Effector memory CD4-positive, alpha-beta T cell (primary cell): ENCODE measurements at places on chromosomes 5 and 9.

DNA sequence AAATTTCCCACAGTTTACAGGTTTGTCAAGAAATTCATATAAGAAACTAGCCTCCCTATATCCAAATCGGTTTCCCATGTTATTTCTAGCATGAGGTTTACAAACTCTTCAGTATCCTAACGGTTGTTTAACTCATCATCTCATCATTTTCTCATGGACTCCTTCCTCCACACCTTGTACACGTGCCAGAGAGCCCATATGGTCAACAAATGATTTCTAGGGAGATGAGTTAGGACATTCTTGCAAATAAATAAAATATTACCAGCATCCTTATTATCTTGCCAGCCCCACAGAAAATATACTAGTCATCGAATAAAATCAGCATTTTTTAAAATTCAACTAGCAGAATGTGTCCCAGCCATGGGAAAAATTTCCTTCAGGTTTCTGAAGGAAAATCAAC lies 285.2 kb downstream of the EBF1 start:
- DNase-seq: no peak

DNA sequence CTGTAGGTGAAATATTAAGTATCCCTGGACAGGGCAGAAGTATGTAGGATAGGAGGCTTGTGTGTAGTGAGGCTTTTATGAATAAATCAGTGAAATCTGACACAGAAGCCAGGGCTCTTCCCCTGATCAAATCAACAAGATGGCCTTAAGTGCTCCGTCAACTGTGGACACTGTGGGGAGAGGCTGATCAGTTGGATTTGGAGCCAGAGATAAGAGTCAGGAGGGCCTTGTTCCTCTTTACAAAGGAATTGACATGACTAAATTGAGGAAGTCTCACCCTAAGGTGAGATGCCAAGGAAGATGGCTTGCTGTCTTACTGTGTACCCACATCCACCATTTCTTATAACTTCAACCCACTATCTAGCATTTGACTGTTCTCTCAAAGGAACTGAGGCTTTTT lies 91.6 kb upstream of the PRRC1 start:
- DNase-seq: no peak

DNA sequence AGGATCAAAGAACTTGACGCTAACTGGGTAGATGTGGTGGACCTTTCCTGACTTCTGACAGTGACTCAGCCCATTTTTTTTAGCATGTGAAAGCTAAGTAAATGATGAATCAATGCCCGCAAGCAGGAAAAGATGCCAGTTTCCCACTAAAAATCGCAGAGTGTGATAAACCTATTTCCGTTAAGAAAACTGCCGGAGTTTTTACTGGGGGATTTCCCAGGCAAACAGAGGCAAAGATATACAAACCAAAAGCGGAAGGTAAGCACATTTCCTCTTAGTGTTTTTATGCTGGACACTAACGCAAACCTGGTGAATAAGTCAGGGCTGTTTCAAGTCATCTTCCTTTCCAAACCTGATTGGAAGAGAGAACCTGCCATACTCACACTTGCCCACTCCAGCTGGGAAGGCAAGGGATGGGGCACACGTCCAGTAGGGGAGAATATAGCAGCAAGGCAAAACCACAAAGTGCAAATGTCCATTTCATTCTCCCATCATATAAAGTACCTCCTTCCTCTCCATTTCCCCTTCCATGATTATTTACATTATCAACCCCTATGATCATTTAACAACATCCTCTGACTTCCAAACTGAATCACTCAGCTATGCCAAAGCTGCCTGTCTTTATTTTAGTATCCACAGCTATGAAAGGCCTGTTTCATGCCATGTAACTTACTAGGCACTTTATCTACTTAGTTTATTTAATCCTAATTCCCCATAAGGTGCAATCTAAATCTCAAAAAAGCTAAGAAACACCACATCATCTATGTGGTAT lies 349.7 kb upstream of the RFX3 start:
- DNase-seq: no peak

- no peak for DNase-seq
Observed at GRCh38 chr5:56190497-56190896, 42.6 kb downstream of the ANKRD55 start.

DNA sequence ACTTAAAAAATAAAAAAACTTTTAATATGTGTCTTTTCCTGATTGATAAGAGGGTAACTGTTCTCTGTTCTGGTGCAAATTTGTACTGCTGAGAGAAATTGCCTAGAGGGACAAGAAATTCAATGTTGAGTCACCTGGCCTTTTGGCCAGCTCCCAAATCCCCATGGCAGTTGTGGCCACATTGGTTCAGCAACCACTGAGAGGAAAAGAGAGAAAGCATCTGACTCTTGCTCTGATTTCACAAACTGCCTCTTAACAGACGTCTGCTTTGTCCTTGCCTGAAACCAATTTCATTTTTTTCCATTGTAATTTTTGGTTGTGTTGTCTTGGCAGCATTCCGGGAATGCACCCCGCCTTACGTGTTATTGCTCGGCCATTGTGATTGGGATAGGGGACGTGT lies 42.4 kb downstream of the NTRK2 start:
- DNase-seq: no peak

GRCh38 chr5:57179262-57180200 lies 5.7 kb downstream of the GPBP1 start:
- DNase-seq: no peak

DNA sequence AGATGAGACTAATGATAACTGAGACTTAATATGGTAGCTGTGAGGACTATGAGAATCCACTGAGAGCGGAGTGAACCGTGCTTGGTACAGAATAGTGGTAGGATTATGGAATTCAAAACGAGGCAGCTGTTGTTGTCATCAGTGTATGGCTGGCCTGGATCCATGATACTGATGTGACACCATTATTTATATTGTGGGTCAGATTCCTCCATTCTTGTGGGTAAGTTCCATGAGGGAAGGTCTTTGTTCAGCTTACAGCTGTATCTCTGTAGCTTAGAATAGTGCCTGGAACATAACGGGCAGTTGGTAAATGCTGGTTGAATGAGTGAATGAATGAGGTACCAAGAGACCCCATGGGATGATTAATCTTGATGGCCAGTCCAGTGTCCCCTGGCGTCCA lies 61.8 kb downstream of the ACER2 start:
- DNase-seq: no peak

DNA sequence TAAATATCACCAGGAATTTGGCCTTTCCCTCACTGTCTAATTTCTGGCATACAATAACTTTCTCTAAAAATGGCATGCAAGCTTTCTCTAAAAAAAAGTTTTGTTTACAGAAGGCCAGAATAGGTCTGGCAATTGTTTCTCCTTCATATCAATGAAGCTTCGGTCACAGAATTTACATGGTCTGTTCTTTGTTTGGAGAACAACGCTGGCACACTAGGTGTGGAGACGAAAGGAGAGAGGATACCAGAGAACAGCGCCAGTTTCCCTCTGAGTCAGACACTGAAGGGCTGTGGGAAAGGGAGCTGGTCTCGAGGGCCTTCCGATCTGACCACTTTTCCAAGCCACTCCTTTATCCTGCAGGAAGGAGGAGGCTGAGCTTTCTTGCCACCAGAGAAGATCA lies 60.1 kb upstream of the ITGA1 start:
- no peak for DNase-seq

DNA sequence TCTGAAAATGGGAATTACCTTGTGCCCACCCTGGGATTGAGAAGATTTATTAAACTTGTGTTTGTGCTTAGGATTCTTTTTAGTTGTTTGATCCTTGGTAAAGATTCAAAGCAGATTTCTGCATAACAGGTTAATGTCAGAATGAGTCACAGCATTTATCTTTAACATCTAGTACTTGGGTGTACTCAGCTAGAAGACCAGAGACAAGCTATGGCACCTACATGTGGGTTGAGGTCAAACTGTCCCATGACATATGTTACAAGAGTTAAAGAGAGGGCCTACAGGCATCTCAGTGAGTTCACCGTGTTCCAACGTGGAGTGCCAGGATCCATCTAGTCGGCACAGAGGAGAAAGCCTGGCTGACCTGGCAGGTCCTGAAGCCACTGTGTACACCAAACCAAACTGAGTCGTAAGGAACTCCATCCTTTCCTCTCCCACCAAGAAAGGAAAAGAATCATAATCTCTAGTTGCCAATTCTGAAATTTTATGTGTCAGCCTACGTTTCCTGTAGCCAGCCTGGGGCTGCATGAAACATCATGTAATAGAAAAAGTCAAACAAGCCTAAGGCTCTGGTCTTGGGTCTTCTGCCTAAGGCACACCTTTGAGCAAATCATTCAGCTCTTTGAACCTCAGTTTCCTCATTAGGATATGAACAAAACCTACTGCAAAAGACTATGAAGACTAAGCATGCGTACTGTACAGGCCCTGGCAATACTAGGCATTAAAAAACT lies 73.7 kb downstream of the RCL1 start:
- DNase-seq: no peak

DNA sequence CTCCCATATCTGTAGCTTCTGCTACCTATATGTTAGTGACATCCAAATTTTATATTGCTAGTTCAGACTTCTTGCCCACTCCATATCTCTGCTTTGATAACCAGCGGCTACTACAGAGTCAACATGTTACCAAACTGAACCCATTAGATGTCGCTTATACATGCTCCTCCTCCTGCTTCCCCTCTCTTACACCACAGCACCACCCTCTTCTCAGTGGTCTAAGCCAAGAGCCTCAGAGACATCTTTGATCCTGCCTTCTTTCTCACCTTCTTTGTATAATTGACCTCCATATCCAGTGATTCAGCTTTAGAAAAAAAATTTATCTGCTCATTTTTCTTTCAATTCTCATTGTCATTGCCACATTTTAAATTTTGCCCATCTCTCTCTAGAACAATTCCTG lies 408.2 kb upstream of the TLE4 start:
- DNase-seq: no peak

DNA sequence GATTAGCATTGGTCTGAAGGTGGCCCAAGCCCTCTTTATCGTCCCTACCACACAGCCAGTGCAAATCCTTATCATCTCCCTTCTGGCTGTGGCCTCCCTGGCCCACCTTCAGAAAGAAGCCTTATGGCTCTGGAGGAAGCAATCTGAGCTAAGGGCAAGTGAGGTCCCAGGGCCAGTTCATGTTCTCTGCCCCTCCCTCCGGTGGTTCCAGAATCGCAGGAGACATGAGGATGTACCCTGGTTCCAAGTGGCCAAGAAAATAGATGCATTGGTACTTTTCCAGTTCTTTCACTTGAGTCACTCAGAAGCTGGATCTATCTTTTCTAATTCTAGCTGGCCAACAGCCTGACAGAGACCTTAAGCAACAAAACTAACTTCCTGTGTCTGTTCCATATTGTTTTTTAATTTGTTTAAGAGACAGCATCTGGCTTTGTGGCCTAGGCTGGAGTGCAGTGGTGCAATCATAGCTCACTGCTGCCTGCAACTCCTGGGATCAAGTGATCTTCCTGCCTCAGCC lies 60.7 kb downstream of the LHFPL2 start:
- no peak for DNase-seq

- no peak for DNase-seq
Observed at GRCh38 chr9:98805506-98806272, 1.8 kb upstream of the GALNT12 start.

DNA sequence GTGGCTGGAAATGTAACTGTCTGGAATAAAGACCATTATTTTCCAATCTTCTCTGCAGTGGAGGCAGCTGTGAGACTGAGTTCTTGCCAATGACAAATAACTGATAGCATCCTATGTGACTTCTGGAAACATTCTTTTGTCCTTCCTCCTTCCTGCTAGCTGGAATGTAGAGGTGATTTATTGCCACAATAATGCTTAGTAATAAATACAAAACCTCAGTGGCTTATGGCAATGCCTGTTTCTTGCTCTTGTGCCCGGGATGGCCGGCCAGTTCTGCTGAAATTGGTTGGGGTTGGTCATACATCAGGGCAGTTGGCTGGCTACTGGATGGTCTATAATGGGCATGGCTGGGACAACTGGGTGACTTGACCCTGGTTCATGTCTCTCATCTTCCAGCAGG lies 12.2 kb upstream of the TEX48 start:
- no peak for DNase-seq

GRCh38 chr5:169796731-169797130 lies 159.7 kb downstream of the DOCK2 start:
- DNase-seq: no peak

- DNase-seq: no peak
Observed at GRCh38 chr5:32390819-32391591, 53.5 kb downstream of the ZFR start.

DNA sequence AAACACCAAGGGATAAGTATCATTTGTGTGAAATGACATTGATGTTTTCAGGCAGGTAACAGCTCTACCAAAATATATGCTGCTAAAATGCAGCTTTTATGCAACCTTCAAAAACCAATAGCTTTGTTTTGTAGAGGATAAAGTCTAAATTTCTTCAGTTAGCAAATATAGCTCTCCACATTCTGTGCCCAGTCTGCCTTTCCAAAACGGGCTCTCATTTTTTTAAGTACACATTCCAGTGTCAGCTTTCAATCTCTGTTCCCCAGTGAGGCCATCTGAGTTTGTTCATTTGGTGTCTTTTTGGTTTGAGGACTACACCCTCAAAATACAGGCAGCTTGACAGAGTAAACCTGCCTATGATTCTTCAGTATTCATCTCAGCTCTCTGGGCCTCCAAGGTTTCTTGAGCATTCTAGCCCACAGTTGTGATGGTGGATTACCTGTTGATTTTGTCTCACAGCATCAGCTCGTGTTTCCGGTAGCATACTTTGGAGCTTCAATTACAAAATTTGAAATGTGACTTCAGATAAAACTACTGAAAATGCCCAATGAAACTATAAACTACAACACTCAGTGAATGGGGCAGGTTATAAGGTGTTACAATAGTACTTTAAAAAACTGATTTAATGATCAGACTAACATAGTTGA lies 55.7 kb downstream of the NR3C1 start:
- DNase-seq: no peak

DNA sequence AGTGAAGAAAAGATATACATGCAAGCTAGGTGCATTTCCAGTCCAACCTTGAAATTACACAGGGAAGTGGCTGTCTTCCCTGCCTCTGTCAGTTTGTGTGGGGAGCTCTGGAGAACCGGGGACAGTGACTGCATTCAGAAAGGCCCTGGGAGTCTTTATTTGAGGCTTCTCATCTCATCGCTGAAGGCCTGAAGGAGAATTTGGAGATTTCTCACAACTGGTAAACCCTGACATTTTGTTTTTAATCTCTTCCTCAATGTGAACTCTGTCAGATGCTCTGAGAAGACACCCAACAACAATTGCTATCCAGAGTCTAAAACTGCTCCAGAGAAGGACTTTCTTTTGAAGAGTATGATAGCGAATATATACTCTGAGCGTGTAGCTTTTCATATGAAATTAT lies 33.0 kb downstream of the MACIR start:
- DNase-seq: no peak

DNA sequence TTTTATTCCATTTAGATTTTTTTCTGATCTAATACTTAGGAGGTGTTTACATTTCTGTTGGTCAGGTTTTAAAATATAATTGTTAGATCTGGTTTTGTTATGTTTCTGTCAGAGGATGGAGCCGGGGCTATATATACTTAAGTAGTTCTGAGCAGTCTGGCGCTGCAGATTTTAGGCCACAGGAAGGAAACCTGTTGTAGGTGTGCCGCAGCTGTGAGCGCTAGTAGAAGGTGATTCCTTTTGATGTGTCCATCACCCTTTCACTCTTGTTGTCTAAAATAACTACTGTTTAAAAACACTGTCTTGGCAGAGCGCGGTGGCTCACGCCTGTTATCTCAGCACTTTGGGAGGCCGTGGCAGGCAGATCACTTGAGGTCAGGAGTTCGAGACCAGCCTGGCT lies 17.0 kb downstream of the ZBTB34 start:
- no peak for DNase-seq
